ENCODE measurements at places on chromosomes 1 and 21.

GRCh38 chr1:110471131-110471530 lies 20.2 kb downstream of the PROK1 start:
- H3K36me3 ChIP-seq = no peaks in the 10 kb centered on the region
- no peak for DNase-seq
- peaks cover 2% of the 10 kb centered on the region for H3K4me1 ChIP-seq
- no peak overlapping the region for H3K4me3 ChIP-seq
- H3K27me3 ChIP-seq = peaks cover 32% of the 10 kb centered on the region
- H3K27ac ChIP-seq = no peak overlapping the region

DNA sequence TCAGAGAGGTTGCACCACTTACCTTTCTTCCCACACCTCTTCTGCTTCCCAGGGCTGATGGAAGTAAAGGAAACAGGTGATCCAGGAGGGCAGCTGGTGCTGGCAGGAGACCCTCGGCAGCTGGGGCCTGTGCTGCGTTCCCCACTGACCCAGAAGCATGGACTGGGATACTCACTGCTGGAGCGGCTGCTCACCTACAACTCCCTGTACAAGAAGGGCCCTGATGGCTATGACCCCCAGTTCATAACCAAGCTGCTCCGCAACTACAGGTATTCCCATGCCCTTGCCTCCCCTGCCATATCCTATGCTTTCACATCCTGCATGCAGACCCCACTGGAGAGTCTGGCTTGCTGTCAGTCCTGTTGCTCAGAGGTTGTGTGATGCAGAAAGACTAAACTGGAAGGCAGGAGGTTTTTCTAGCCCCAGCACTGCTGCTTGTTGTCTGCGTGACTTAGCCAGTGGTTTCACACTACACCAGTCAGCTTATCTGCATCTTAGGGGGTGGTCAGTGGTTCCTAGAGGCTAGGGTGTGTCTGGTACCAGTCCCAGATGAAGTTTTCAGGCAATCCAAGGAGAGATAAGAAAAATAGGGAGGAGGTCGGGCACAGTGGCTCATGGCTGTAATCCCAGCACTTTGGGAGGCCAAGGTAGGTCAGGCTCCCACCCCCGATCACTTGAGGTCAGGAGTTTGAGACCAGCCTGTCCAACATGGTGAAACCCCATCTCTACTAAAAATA lies 10.2 kb downstream of the RHOC start:
- peaks cover 34% of the 10 kb centered on the region for H3K4me1 ChIP-seq
- peaks cover 32% of the 10 kb centered on the region for H3K36me3 ChIP-seq

GRCh38 chr1:31166462-31166861 lies 73.2 kb downstream of the NKAIN1 start:
- H3K36me3 ChIP-seq = no peaks in the 10 kb centered on the region
- H3K27me3 ChIP-seq = peaks cover 2% of the 10 kb centered on the region
- H3K4me1 ChIP-seq = peaks cover 18% of the 10 kb centered on the region

DNA sequence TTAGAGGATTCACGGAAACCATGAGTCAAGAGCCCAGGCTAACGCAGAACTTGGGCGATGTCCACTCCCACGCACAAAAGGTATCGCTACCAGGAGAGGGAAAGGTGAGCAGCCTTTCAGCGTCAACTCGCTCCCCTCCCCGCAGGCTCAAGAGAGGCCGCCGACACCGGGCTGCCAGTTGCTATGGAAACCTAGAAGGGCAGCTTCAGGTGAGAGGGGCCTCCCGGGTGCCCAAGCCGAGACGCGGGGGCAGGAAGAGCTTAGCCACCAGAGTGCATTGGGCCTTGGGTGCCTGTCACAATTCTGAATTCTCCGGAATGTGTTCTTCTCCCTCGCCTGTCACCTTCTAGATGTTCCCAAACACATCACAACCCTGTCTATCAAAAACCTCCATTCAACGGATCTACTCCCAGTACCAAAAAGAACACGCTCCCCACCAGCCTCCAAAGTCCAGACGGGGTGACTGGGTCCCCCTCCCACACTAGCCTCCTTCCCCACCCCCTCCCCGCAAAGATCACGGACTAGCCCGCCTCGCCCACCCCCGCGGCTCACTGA lies 694 bp downstream of the MEAF6 start:
- peak; percentile 1 for DNase-seq
- H3K36me3 ChIP-seq = peaks cover 20% of the 10 kb centered on the region
- peak overlapping the region; percentile 85 for H3K27ac ChIP-seq
- H3K4me1 ChIP-seq = peaks cover 32% of the 10 kb centered on the region

- H3K4me1 ChIP-seq = peaks cover 22% of the 10 kb centered on the region
- H3K27ac ChIP-seq = no peak overlapping the region
- H3K27me3 ChIP-seq = peaks cover 3% of the 10 kb centered on the region
- H3K4me3 ChIP-seq = no peak overlapping the region
- DNase-seq = no peak
These were observed 35.9 kb downstream of the TCP10L start for GRCh38 chr21:32549440-32549839.

DNA sequence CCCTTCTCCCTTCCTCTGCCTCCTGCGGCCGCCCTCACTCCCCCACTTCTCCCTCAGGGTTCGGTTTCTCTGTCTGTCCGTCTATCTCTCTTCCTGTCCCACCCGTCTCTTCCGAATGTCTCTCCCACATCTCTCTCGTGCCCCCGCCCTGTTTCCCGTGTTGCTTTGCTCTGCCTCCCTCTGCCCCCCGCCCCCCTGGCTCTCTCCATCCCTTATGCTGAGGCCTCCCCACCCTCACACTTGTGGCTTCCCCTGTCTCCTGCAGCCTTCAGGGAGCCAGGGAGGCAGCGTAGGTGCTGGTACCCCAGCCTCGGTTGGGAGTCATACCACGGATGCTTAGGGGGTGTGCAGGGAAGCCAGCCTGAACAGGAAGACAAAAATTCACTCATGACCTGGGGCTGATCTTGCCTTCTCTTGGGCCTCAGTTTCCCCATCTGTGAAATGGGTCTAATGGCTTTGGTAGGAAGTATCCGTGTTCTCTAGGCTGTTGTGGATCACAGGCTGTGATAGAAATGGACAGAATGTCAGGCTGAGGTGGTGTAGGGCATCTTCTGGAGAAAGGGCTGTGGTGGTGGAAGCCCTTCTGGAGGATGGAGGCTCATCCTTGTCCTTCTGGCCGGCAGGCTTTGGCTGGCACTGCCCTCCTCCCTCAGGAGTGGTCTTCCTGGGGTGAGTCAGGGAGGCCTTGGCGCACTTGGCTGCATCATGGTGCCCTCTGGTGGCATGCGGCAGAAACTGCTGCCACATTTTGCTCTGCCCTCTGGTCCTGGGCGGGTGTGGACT lies 55.5 kb downstream of the FOXO6 start:
- H3K27ac ChIP-seq = no peak overlapping the region
- DNase-seq = peak; percentile 56
- H3K36me3 ChIP-seq = no peaks in the 10 kb centered on the region
- H3K4me3 ChIP-seq = no peak overlapping the region
- H3K27me3 ChIP-seq = peaks cover 8% of the 10 kb centered on the region
- peaks cover 27% of the 10 kb centered on the region for H3K4me1 ChIP-seq

DNA sequence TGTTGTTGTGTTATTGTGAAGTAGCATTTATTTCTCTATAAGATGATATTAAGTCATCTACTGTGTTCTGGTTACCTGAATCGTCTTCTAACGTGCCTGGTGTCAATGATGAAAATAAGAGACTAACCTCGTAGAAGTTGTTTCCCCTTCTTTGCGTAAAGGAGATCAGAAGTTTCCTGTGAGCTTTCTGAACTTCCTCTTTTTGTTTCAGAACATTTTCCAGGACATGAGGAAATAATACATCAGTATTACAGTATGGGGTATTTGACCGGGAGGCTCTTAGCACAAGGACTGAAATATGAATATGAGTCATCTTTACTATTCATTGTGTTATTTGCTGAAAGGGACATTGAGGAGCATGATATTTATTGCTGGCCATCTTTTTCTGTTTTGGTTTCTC lies 1.3 kb downstream of the ST6GALNAC3 start:
- H3K4me1 ChIP-seq = peaks cover 40% of the 10 kb centered on the region
- no peak overlapping the region for H3K27ac ChIP-seq
- no peaks in the 10 kb centered on the region for H3K36me3 ChIP-seq
- peaks cover 6% of the 10 kb centered on the region for H3K27me3 ChIP-seq
- H3K4me3 ChIP-seq = 0 out of 2 replicates have a peak overlapping the region, but pooled peaks have one; percentile 1

DNA sequence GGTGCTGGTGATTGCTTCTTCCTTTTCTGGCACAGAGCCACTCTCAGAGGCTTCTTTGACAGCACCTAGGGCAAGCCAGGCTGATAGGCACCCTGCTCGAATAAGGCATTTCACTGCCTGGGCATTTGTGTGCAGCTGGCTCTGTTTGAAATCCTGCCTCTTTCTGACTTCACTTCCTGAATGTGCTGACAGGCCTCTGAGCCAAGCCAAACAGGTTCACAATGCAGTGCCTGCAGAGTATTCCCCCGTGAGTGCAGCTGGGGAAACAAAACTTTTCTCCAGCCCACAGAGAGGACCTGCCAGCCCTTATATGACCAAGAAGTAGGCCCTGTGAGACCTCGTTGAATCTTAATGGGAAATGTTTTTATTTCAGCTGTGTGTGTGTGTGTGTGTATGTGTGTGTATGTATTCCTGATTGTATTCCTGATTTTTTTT lies 10.4 kb downstream of the JUN start:
- H3K4me1 ChIP-seq = peaks cover 28% of the 10 kb centered on the region
- H3K27me3 ChIP-seq = peaks cover 2% of the 10 kb centered on the region
- no peaks in the 10 kb centered on the region for H3K36me3 ChIP-seq
- H3K27ac ChIP-seq = 0 out of 2 replicates have a peak overlapping the region, but pooled peaks have one; percentile 2
- no peak for DNase-seq
- H3K4me3 ChIP-seq = no peak overlapping the region

DNA sequence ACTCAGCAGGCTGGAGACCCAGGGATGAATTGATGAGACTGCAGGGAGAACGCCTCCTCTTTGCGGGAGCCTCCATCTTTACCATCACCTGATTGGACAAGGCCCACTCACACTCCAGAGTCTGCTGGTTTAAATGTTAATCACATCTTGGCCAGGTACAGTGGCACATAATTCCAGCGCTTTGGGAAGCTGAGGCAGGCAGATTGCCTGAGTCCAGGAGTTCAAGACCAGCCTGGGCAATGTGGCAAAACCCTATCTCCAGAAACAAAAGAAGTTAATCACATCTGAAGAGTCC lies 121.8 kb upstream of the C1orf174 start:
- H3K27ac ChIP-seq = no peak overlapping the region
- peaks cover 3% of the 10 kb centered on the region for H3K27me3 ChIP-seq
- no peaks in the 10 kb centered on the region for H3K4me1 ChIP-seq
- H3K4me3 ChIP-seq = no peak overlapping the region
- no peaks in the 10 kb centered on the region for H3K36me3 ChIP-seq

DNA sequence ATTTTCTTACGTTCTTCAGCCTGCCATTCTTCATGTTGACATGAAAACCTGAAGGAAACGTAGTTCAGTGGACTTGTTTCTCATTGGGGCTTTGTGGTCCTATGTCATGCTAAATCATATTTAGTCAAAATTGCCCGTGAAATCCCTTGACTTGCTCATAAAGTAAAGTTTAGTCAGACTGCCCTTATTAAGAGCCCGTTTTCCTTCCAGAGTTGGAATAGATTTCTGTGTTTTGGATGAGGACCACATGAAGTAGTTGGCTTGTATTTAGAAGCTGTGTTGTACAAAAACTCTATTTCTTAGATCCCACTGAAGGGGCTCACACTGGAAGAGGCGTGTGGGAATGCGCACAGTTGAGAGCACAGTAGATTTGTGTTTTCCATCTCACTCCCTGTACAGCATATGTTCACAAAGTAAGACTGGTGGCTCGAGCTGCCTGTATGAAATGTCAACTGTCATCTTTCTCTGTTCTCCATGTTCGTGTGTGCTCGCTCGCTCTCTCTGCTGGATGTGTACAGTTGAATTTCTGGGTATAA lies 42.4 kb downstream of the CAMTA1 start:
- DNase-seq = no peak
- peaks cover 17% of the 10 kb centered on the region for H3K4me1 ChIP-seq
- no peaks in the 10 kb centered on the region for H3K27me3 ChIP-seq
- no peak overlapping the region for H3K27ac ChIP-seq

- H3K27ac ChIP-seq = no peak overlapping the region
- H3K4me1 ChIP-seq = peaks cover 32% of the 10 kb centered on the region
- DNase-seq = no peak
- H3K36me3 ChIP-seq = no peaks in the 10 kb centered on the region
- H3K4me3 ChIP-seq = no peak overlapping the region
- H3K27me3 ChIP-seq = peaks cover 6% of the 10 kb centered on the region
These were observed 61.8 kb downstream of the RUNX3 start for GRCh38 chr1:24868016-24868875.

DNA sequence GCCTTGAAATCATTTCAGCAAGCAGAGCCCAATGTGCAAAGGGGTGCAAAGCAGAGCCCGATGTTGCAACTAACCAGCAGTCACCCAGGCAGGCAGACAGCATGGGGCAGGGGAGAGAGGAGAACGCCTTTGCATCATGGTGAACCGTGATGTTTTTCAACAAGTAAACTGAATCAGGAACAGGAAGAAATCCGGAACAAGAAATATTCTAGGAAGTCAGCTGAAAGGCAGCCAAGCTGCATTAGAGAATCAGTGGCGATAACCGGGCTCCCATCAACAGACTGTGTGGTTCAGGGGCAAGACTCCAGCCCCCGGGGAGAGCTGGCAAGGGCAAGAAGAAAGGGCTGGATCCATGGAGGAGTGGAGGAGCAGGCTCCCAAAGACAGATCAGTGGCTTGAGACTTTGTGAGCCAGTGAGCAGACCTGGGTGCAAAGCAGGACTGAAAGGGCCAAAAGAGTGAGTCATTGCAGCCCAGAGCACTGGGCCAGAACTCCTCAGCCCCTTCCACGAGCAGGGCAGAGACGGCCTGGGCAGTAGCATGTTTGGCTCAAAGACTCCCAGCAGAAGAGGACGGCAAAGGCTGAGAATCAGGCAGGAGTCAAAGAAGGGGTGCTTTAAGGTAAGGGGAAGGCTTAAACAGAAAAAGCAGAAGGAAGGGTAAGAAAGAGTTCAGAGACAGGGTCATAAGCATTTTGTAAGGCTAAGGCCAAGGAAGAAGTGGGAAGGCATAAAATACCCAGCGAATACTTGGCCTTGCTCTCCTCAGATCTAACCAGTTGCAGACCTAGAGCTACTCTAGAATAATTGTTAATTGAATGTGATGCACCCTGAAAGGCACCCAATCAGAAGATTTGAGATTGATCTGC lies 155.0 kb downstream of the SETD4 start:
- H3K36me3 ChIP-seq = no peaks in the 10 kb centered on the region
- peaks cover 2% of the 10 kb centered on the region for H3K27me3 ChIP-seq
- no peak overlapping the region for H3K4me3 ChIP-seq
- peaks cover 26% of the 10 kb centered on the region for H3K4me1 ChIP-seq

DNA sequence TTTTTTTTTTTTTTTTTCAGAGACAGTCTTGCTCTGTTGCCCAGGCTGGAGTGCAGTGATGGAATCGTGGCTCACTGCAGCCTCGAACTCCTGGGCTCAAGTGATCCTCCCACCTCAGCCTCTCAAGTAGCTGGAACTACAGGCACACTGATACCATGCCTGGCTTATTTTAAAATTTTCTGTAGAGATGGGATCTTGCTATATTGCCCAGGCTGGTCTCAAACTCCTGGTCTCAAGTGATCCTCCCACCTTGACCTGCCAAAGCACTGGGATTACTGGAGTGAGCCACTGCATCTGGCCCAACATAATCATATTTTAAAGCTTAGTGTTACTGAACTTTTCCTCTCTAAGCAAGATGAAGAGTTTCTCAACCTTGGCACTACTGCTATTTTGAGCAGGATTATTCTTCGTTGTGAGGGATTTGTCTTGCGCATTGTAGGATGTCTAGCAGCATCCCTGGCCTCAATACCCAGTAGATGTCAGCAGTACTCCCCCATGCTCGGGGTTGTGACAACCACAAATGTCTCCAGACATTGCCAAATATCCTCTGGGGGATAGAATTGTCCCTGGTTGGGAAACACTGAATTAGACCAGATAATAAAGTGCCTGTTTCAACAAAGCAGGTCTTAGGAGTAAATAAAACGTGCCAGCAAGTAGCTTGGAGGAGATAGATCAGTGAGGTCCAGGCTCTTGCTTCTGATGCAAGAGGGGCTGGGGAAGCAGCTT lies 15.1 kb upstream of the THRAP3 start:
- H3K27ac ChIP-seq = no peak overlapping the region
- DNase-seq = no peak
- H3K27me3 ChIP-seq = peaks cover 1% of the 10 kb centered on the region
- no peaks in the 10 kb centered on the region for H3K36me3 ChIP-seq
- no peak overlapping the region for H3K4me3 ChIP-seq

Measured in HFFc6 (cell line).